ENCODE measurements at places on chromosomes 7 and 10.
A peak's percentile ranks its signal among the peaks of the same experiment; 100 is the strongest.

GRCh38 chr7:1651031-1651446 is 19.0 kb upstream of the ELFN1 start:
- no peak for DNase-seq

- no peak for DNase-seq
These were observed 114.5 kb upstream of the POM121L12 start for GRCh38 chr7:52920977-52921376.

DNA sequence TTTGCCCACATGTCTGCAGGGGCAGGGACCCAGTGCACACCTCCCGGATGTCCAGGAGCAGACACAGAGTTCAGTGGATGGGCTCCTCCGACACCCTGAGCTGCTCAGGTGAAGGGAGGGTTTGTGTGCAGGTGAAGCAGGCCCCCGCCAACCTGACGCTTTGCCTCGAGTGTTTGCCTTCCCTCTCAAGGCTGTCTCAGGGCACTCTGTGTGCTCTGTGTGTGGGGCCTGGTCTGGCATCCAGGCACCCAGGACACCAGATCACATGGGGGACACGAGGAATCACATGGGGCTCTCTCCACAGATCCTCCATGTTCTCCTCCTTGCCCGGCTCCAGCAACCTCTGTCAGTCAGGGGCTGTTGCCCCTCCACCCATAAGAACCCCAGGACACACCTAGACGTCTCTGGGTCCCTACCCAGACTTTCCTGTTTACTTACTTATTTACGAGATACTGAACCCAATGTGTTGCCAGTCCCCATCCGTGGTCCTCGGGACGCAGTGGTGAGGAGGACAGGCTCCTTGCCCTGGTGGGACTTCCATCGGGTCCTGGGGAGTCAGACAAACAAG is 99.5 kb downstream of the HTR5A start:
- DNase-seq: no peak

GRCh38 chr10:123257904-123258456 is 103.8 kb downstream of the BUB3 start:
- no peak for DNase-seq

- no peak for DNase-seq
These were observed 63.3 kb upstream of the KMT2E start for GRCh38 chr7:104950754-104951153.

- no peak for DNase-seq
These were observed 15.6 kb upstream of the RTKN2 start for GRCh38 chr10:62284221-62284620.

DNA sequence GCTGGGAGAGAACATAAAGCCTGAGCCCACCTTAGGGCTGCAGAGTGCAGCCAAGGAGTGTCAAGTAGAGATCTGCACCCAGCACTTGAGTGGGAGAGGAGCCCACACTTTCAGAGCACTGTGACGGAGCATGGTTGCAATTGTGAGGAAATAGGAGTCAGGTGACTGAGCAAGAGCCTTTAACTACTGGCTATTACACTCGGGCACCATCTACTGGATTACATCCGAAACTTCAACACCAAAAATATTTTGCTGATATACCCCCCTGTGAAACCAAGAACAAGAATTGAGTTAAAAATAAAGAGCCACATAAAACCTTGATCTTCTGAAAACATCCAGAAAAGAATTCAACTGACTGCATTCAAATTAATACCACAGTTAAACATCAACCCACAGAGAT is 657.9 kb downstream of the NXPH1 start:
- DNase-seq: no peak

DNA sequence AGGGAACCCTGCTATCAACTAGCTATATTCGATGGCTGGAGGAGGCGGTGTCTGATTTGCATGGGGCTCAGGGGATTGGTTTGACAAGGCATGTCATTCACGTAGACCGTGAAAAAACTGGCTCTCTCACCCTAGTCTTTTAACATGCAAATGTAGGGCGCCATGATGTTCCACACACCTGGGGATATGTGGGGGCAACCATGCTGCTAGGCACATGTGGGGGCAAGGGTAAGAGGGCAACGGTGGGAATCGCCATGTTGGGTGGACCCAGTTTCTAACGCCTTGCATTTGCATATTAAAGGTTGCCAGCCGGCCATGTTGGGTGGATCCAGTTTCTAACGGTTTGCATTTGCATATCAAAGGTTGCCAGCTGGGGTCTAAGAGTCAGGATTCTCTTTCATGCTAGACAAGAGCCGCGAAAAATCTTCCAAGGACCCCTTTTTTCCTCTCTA is 419.2 kb upstream of the NFE2L3 start:
- DNase-seq: no peak

GRCh38 chr10:72567889-72568640 is 57.8 kb downstream of the MICU1 start:
- no peak for DNase-seq

- DNase-seq: no peak
These were observed 143.4 kb upstream of the ZNF92 start for GRCh38 chr7:65230231-65230630.

DNA sequence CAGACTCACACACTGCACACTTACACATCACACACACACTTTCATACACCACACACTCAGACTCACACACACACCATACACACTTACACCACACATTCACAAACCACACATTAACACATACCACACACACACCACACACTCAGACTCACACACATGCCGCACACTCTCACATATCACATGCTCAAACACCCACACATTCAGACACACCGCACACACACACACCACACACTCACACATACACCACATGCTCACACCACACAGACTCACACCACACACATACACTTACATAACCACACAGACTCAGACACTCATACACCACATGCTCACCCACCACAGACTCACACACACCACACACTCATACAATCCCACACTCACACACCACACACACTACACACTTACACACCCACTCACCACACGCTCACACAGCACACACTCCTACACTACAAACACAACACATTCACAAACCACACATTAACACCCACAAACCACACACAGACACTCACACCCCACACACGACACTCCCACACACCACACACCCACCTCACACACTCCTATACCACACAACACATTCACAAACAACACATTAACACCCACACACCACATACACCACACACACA is 125.4 kb downstream of the EVX1 start:
- no peak for DNase-seq

DNA sequence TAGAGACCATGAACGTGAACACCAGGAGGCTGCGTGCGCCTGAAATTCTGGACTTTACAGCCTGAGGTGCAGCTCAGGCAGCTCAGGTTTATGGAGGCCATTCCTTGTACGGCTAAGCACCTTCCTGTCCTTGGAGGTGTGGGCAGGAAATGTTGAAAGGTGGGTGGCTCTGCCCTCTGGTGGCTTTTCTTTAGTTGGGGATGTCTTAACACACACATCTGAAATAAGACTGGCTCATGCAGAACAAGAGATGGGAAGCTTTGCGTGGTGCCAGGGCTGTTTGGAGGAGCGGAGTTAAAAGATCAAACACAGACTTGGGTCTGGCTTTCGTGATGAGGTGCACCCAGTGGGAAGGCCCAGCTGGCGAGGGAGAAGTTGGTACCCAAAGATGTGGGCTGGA is 64.1 kb downstream of the DOCK1 start:
- DNase-seq: no peak

DNA sequence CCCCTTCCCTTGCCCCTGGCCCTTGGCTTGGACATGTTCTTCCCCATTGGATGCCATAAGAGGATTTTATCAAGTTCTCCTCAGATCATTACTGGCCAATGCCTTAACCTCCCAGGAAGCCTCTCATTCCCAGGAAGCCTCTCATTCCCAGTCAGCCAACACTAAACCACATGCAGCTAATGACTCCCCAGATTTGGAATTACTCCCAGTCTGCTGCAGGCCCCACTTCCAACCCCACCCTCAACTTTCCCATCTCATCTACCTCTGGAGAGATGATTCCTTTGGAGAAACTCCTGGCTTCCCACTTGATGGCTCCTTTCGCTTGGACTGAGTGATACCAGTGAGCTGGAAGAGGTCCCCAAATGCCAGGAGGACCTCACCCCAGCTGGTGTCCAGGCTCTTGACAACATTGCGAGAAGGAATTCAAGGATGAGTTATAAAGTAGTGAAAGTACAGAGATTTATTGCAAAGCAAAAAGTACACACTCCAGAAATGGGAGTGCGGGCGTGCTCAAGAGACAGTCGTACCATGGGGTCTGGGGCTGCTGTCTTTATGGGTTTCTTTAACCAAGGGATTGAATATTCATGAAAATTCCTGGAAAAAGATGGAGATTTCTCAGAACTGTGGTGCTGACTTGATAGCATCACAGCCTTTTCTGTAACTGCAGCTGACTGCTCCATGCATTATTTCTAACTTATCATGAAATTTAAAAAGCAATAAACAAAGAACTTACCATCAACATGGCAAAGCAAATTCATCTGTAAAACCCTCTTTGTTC is 117.2 kb upstream of the ADCY1 start:
- no peak for DNase-seq

- DNase-seq: no peak
These were observed 43.8 kb upstream of the RPA3 start for GRCh38 chr7:7761974-7762779.

DNA sequence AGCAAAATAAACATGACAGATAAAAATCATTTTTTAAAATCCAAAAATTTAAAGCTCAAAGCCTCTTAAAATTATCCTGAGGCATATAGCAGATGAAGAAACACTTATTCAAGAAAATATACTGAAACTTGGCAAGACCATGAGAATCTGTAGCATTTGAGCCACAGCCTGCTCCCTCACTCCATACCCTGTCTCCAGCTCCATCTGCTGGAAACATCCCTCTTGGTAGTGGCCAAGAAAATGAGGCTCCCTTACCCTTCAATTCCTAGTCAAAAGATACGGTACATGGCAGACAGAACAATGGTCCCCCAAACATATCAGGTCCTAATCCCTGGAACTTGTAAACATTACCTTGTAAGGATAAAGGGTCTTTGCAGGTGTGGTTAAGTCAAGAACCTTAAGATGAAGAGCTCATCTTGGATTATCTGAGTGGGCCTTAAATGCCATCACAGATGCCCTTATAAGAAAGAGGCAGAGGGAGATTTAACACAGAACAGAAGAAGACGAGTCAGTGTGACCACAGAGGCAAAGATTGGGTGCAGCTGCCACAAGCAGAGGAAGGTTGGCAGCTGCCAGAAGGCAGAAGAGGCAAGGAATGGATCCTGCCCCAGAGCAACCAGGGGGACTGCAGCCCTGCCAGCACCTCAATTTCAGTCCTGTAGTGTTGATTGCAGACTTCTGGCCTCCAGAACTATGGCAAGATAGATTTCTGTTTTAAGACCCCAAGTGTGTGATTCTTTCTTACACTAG is 149.4 kb downstream of the ZNF248 start:
- no peak for DNase-seq

DNA sequence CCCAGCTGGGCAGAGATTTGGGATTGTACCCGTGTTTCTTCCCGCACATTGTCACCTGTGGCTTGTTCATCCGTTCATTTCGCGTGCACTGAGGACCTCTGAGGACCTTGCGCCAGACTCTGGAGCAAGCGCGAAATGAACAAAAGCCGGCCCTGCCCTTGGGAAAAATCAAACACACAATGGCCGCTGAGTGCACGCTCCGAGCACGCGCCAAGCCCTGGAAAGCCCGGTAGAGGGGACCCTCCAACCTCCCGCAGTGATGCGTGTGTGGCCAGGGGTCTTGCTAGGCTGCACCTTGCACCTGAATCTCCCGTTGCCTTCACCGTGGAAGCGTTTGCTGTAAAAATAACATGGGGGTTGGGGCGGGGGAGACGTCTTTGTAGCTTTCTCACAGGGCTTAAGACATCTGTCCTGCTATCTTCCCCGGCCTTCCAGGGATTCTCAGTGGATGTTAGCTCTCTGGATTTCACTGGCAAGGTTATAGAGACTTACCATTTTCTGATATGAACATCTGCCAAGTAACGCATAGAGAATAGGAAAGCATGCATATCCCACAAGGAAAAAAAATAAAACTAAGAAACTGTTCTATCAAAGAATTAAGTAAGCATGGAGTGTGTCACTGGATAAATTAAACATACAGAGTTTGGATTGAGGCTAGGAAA is 37.3 kb downstream of the ZNF777 start:
- DNase-seq: peak; percentile 63

DNA sequence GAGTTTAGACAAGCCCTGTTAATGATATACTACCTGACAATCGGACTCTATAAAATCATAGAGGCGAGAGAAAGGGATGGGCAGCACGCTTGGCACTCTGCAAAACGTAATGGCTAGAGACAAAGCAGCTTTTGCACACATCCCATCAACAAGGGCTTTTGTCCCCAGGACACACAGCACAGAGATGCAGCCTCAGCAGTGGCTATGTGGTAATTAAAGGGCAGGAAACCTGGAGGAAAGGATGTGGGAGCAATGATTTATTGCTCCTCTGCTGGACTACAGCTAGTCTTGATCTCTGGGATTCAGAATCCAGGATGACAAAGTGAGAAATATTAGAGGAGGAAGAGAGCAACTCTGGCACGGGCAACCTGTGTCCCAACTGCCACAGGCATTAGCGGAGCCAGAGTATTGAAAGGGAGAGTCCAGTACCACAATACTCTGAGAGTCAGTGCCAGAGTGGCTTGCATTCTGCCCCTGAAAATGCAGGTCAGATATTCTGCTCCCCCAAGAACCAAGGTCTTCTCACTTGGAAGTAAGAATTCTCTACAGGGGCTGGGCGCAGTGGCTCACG is 96.5 kb downstream of the ARMH3 start:
- no peak for DNase-seq

GRCh38 chr10:43852149-43852548 is 203.5 kb upstream of the ZNF32 start:
- no peak for DNase-seq
